ENCODE measurements at places on chromosomes 5 and 9.
A peak's percentile ranks its signal among the peaks of the same experiment; 100 is the strongest.

GRCh38 chr9:5714501-5715401 is 85.8 kb downstream of the RIC1 start:
- DNase-seq: no peak

GRCh38 chr5:94992325-94992724 is 292.6 kb downstream of the MCTP1 start:
- DNase-seq: no peak

GRCh38 chr5:28831042-28831441 is 1792.7 kb upstream of the CDH9 start:
- DNase-seq: no peak

DNA sequence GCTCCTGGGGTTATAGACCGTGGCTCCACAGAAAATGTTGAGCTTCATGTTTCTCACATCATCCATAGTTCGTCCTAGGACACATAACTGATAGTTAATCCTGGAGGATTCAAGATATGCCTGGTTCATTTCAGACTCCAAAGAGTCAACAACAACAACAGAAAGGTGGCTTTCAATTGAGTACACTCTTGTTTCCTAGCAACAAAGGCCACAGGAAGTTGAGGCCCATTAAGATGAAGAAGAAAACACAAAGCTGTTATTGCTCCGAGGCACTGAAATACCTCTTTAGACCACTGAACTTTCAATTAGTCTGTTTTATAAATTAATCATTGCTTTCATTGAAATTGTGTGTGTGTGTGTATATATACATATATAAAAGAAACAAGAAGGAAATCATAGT is 154.5 kb downstream of the YIPF5 start:
- DNase-seq: peak; percentile 31

DNA sequence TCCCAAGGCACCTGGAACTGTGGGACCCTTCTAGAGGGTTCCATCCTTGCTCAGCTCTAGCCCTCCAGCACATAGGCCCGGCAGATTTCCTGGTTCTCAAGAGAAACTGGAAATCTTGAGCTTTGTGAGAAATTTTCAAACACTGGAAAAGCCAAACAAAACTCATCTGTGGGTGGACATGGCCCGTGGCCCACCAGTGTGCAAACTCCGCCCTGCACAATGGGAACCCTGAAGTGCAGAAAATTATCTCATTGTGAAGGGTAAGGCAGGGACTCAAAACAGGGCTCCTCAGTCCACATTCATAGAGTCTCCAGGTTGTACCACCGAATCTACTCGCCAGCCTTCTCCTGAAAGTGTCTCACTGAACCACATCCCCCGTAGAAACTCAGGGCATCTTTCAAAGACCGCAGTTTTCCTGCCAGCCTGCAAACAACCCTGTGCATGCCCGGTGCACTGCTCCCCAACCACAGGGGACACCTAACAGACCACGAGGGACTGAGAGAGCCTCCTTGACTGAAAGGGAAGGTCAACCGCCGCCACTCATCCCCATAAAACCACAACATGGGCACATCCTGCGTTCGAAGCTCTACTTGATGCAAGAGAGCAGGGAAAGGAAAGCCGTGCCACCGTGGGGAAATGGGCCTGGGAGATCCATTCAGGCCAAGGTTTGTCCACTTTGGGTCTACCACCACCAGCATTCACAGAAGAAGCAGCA is 18.1 kb downstream of the ADAMTS2 start:
- no peak for DNase-seq

- no peak for DNase-seq
These were observed 1.5 kb upstream of the GPRIN1 start for GRCh38 chr5:176611435-176611834.

- no peak for DNase-seq
These were observed 32.2 kb downstream of the KCNV2 start for GRCh38 chr9:2749485-2749884.

DNA sequence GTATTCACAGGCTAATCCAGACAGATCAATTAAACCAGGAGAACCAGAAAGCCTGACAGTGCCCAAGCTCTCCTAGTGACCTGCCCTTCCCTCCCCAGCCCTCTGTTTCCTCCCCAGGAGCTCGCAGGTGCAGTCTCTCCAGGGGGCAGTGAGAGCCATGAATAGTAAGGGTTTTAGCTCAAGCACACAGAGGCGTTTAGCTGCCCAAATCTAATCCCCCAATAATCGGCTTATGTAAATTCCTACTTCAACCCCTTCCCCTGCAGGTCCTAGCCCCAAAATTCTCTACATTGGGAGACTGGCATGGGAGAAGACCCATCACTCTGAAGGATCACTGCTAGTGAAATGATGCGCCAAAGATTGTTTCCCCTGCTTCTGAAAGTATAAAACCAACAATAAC is 10.5 kb upstream of the TAL2 start:
- DNase-seq: no peak

GRCh38 chr5:60604771-60605170 is 95.2 kb downstream of the DEPDC1B start:
- no peak for DNase-seq

DNA sequence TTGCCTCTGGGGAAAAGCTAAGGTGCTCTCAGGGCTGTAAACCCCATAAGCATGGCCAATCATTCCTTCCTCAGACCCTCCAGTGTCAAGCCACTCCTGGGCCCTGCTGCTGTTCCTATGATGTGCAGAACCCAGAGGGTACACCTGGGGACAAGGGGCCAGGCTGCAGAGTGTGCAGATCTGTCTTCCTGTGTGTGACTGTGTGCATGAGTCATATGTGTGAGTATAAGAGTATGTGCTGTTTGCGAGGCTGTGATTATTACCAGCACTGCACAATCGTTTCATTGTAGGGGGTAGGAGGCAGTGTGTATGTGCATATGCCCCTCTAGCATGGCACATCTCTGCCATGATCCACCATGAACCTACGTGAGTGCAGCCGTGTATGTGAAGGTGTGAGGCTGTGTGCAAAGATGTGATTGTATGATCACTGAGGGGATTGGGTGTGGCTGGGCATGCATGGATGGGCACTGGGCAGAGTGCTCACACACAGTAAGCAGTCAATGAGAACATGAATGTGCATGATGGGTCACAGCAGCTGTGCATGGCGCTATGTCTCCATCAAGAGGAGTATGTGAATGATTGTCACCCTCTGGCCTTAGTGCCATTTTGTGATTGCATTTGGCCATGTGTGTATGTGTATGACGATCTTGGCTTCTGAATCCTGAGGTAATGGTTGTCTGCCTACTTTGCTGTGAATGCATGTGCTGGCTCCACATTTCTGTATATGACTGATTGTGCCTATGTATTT is 2.4 kb upstream of the OR1K1 start:
- DNase-seq: no peak

- DNase-seq: no peak
These were observed 18.5 kb downstream of the MATR3 start for GRCh38 chr5:139312075-139312474.

DNA sequence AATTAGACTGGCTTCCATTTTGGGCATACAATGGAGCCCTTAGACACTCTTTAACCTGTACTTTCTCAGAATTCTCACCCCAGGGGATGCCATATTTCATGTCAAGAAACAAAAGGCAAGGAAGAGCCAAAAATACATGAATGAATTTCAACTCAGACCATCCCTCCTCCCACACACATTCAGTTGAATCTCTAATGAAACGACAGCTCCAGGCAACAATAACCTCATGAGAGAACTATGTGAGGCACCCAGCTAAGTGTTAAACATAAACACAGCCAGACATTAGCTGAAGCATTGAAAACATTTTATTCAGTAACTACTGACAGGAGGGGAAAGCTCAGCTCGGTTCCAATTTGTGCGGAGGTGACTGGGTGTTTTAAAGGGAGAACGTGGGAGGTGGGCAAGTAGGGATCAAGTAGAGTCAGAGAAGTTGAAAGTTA is 1359.1 kb upstream of the CDH9 start:
- no peak for DNase-seq

- no peak for DNase-seq
These were observed 547.8 kb downstream of the CCDC171 start for GRCh38 chr9:16100537-16101091.

GRCh38 chr9:74497748-74498620 is 849 bp downstream of the RORB start:
- no peak for DNase-seq

DNA sequence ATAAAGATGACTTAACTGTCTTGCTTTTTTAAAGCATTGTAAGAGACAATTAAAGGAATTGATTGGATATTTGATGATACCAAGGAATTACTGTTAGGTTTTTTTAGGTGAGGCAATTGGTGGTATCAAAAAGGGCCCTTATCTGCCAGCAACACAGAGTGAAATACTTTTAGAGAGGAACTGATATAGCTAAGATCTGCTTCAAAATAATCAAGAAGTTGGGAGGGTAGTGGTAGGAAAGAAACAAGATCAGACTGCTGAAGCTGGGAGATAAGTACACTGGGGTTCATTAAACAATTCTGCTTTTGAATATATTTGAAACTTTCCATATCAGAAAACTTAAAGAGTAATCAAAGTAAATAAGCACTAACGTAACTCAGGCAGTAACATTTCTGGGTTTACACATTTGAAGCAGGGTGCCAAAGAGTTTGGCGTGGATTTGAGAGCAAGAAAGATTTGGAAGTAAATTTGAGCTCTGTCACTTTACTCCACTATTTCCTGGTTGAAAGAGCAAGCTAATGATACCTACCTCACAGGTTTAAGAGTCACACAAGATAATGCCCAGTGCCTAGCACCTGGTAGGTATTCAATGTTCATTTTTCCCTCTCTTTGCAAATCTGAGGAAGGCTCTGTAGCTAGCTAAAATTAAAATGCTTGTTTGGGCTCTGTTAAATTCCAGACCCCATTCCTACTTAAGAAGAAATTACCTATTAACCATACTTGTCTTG is 6.9 kb downstream of the ERMP1 start:
- no peak for DNase-seq

GRCh38 chr5:62340392-62340791 is 34.4 kb downstream of the KIF2A start:
- DNase-seq: no peak

GRCh38 chr5:177133096-177133852 is at the start of gene NSD1:
Gene NSD1, plus strand, starts transcription at chr5:177133773. Its CDS starts 1,331 bp downstream, at chr5:177135104.
- peak; percentile 47 for DNase-seq

- peak; percentile 15 for DNase-seq
These were observed 35.5 kb upstream of the ADAMTSL1 start for GRCh38 chr9:18438300-18438925.

GRCh38 chr5:95615164-95615467 is 4.8 kb upstream of the GPR150 start:
- DNase-seq: no peak

DNA sequence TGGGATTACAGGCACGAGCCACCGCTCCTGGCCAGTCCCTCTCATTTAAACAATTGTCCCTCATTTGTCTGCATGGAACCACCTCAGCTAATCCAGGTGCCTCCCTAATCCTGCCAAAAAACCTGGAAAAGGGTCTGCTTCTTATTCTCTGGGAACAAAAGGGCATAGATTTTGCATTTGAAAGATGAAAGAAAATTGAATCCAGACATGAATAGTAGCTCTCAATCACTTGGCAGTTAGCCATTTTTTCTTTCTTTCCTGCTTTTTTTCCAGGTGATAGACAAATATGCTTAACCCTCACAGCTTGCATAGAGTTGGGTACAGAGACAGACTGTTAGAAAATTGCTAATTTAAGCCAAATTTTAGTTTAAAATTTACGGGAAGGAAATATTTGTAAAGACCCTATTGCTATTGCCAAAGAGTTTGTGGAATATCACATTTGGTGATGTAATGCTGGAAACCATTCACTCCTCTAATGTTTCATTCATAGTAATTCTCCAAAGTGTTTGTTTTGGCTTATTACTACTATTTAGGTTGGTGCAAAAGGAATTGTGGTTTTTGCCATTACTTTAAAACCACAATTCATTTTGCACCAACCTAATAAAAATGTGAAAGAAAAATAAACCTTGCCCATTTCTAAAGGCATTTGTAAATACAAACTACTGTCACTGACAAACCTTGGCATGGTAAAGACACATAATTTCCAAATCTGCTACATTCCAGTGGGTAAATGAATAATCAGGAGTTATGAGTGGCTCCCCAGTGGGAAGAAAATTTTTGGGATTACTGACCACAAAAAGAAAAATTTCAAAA is 80.5 kb upstream of the JAK2 start:
- peak; percentile 3 for DNase-seq

DNA sequence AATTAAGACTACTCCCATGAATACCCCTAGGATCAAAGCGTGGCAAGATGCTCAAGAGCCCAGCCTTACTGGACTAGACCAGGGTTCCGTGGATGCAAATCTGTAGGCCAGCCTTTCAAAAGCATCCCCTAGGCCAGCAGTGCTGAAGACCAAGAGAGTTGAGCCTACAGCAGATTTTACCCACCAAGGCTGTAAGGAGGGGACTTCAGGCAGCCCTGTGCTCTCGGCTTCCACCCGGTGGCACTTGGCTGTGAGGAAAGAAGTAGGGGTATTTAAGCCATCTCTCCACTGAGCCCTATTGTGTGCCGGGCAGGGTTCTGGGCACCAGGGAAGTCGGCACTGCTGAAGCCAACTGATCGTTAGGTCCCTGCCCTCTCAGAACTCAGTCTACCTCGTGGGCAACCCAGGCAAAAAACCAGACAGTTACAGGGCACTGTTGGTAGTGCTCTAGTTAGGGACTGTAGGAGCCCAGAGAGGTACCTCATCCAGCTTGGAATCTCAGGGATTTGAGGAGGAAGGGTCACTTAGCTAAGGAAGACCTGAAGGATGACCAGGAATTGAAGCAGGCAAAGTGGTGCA is 25.5 kb downstream of the TCF7 start:
- DNase-seq: no peak

DNA sequence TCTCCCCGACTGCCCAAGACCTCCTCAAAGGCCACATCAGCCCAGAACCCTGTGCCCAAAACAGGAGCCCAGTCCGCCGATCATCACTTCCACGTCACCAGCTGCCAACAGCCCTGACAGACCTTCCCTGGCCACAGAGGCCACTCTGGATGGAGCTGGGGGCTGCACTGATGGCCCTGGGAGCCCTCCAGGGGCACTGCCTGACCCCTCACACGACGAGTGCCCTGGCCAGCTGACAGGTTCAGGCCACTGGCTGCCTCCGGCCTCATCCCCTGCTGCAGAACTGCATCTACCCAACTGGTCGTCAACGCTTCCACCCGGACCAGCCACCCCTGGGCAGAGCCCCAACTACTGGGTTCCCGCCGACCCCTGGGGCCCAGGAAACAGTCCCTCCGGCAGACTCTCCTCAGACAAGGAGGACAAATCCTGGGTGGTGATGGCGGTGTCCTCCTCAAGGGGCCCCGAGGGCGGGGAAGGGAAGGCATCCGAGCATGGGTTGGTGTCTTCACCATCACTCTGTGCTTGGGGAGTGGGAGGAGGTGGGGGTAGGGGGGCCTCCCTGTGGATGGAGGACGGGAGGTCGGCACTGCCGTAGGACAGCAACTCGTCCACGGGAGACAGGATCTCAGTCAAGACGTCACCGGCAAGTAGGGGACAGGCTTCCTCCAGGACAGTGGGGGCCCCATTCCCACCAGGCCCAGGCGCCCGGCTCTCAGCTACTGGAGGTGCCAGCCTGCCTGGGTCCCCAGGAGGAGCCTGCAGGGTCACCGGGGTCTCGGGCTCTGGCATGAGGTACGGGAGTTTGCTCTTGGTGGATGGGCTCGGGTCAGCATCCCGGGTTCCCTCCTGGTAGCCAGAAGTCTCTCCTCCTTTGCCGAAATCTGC is 7.9 kb upstream of the QSOX2 start:
- DNase-seq: no peak

GRCh38 chr5:118531276-118531675 is 457.1 kb downstream of the DTWD2 start:
- no peak for DNase-seq

GRCh38 chr9:115104908-115105307 is 13.0 kb downstream of the TNC start:
- no peak for DNase-seq

- no peak for DNase-seq
These were observed 4.5 kb downstream of the TRIM32 start for GRCh38 chr9:116691607-116692006.

Measured in DMS153 (cell line).